ENCODE measurements at places on chromosomes 7 and 10. TPM values are rescaled to one million over a fixed set of nuclear protein-coding genes. Genes with fewer than 3 reads are reported as not detected.

DNA sequence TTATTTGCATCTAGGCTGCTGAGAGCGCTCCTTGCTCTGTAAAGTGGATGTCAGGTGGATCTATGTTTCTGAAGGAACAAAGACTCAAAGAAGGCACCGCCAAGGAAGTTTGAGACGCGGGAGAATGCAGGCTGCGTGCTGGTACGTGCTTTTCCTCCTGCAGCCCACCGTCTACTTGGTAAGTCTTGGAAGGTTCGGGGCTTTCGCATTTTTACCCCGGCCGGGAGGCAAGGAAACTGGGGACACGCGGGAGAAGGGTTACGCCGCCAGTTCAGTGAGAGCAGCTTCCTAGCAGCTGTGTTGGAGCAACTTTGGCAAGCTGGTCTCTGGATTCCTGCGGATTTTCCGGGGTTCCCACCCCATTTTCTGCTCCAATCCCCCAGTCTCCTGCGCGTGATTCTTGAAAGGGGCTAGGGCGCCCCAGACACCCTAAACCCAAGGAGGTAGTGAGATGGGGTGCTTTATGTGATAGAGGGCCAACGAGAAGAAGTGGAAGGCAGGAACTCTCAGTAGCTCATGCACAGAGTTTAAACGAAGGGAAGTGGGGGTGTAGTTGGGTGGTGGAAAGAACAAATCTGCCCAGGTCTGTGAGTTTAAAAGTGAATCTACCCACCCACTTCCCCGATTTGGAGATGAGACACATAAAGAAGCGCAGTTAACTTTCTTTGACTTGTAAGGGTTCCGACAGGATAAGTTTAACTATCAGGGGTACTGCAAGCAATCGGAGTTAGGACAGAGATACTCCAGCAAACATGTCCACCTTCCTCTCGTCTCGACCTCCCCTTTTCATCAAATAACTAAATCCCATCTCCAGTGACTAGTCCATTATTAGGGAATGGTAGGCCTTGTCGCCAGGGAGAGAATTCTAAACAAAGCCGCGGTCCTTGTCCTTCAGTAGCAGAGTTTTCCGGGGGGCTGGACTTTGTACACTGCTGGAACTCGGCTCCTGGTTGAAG is 2.5 kb downstream of the NXPH1 start:
- no peak for DNase-seq

The CLDN4 gene
- polyA plus RNA-seq, result 395 TPM

DNA sequence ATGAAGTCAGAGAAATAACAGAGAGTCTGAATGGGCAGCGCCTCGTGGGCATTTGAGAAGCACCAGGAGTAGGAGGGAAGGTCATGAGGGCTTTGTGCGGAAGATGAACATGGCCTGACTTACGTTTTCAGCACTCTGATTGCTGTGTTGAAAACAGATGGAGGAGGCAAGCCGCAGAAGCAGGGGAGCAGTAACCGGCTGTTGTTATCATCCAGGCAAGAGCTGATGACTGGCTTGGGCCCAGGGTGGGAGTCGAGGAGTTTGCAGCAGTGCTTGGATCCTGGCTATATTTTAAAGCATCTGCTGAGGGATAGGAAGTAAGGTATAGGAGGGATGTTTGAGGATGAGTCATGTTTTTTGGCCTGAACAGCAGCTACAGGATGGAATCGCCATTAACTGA is 12.7 kb upstream of the PDLIM1 start:
- DNase-seq, result no peak

The PLXNA4 gene
- polyA plus RNA-seq, result 3.2 TPM

DNA sequence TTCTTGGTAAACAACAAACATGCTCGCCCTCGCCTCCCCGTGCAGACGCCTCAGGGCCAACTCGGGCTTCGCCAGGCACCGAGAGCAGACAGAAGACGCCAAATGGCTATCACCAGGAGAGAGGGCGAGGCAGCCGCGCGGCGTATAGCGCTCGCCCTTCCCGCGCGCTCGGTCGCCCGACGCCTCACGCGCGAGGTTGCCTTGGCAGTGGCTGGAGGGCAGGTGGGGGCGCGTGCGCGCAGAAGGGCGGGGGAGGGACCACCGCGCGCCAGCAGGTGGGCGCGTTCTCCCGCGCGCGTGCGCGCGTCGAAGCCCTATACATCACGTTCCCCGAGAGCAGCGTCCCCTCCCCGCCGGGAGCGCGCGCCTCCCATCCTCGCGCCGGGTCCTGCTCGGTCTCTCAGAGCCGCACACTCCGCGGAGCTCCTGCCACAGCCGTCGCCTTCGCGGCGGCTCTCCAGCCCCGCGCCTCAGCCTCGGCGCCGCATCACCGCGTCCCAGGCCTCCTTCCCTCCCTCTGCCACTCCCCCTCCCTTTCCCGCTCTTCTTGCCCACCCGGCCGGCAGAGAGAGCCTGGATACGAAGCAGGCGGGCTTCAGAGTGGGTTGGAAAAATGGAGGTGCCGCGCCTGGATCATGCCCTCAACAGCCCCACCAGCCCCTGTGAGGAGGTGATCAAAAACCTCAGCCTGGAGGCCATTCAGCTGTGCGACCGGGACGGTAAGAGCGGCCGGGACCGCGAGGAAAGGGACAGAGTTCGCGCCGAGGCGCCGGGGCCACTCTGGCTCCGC is at the start of gene PHYHIPL:
Gene PHYHIPL (plus strand): TSS at position 403 of the 790 bp plus-strand sequence. CDS start 211 bp downstream, at position 614.
- DNase-seq, result peak; percentile 80

DNA sequence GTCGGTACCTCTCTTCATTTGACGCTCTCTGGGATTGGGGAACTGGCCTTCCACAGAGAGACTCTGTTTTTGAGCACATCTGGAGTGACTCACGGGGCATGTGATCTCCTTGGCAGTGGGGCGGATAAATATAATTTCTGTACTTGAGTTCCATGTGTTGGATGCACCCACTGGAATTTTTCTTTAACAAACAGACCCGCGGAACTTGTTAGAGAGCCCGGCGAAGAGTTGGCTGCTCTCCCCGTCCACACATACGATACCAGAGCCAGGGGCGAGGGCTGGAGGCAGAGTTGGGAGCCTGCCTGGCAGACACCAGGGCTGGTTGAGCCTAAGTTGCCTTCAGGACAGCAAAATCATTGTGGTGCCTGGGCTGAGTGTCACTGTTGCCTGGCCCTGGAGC is at the start of gene FAM180A:
Gene FAM180A (minus strand): TSS at position 44 of the 400 bp plus-strand sequence. CDS start 233 bp downstream, outside the sequence.
- no peak for DNase-seq

The MSMB gene
- polyA plus RNA-seq, result 0.25 TPM

The SP8 gene
- not detected for polyA plus RNA-seq

DNA sequence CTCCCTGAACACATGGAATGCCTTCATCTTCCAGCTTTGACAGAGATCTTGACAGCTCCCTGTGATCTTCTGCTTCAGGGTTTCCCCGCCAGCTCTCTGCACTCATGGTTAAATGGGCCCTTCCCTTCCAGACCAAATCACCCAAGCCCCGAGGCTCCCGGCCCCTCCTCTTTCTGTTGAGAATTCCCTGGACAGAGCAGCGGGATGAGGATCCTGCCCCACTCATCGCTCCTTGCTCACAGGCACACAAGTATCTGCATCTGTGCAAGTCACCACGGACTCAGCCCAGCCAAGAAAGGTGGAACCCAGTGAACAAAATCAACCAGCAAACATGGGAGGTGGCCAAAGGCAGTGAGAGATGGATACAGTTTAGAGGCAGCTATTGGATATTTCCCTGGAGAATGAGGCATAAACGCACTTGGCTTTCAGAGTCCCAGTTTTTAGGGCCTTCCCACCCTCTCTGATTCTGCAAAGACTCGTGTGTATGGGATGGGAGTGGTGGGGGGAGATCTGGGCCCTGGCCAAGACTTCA is 37.7 kb upstream of the CXCL12 start:
- no peak for DNase-seq
